ENCODE measurements at places on chromosomes 5 and 9.

DNA sequence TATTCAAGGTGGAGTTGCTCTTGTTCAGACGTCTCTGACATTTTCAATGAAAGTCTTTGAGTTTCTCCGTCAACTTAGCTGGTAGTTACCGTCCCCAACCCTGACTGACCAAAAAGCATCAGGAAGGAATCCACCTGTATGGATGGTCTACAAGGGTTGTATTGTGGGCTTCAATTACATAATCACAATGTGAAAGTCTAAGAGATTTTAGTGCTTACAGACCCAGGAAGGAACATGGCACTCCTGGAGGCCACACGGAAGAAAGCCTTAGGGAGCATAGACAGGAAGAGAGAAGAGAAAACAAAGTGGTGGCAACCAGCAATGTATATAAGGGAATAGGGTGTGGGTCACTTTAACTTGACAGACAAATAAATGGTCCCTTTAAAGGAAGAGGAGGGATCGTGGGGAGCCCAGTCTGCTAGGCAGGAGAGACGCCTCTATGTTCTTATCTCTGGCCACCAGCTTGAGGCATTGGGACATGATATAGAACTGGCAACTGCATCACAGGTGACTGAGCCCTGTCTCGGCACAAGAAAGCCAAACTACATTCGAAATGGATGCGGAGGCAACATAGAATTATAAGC, 80.4 kb downstream of the ALDH7A1 start:
- no peak for DNase-seq

- no peak for DNase-seq
Measured at GRCh38 chr9:32424616-32425015, 40.2 kb downstream of the ACO1 start.

DNA sequence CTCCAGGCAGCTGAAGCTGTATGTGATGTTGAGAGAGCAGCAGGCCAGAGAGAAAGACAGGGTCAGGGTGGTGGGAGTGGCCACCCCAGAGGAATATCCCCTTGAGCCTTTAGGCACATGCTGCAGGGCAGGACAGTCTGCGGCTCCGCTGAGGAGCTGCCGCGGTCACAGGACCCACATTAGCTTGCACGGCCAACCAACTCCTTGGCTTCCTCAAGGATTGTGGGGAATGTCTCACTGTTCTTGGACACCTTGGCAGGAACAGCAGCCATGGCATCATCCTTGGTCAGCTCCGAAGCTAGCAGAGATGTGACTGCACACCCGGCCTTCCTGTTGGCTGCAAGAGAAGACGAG, 27.8 kb downstream of the PCDHGC5 start:
- DNase-seq = no peak

GRCh38 chr5:13574574-13574973, 369.9 kb downstream of the DNAH5 start:
- DNase-seq = no peak
